ENCODE measurements at places on chromosomes 12 and 14.

DNA sequence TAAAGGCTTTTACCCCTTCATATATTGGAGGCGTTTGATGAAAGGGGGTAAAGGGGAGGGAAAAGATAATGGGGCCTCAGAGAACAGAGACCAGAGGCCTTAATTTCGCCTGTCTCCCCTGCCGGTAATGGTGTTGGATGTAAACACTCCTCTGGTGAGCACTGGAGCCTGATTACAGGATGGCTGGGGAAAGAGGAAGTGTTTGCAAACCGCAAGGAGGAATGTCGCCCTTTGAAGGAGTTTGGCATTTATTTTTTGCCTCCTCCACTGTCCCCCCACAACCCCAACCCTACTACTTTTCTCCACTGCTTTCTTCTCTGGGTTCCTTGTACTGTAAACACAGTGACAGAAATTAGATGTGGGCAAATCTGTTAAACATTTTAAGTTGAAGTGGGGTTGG, 211.9 kb upstream of the TBX3 start:
- no peak for DNase-seq

DNA sequence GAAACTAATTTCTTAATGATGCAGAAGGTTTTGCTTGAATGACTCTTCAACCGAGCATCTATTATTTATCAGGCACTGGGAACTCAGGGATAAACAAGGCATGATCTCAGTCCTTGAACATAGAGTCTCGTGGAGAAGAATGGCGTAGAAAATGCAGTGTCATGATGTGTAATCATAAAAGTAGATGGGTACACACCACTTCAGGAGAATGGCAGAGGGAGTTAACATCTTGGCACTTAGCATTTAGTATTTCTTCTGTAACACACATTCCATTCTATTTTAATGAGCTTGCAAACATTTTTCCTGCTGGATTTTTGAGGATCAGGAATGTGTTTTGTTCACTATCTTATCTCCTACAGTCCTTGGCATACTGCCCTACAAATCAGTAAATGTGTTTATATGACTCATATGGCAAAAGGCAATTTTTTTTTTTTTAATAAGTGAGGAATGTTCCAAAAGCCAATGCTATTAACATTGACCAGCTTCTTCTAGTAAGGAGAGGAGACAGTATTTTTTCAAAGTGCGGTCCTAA, 3.8 kb downstream of the TXNRD1 start:
- peak; percentile 93 for DNase-seq

DNA sequence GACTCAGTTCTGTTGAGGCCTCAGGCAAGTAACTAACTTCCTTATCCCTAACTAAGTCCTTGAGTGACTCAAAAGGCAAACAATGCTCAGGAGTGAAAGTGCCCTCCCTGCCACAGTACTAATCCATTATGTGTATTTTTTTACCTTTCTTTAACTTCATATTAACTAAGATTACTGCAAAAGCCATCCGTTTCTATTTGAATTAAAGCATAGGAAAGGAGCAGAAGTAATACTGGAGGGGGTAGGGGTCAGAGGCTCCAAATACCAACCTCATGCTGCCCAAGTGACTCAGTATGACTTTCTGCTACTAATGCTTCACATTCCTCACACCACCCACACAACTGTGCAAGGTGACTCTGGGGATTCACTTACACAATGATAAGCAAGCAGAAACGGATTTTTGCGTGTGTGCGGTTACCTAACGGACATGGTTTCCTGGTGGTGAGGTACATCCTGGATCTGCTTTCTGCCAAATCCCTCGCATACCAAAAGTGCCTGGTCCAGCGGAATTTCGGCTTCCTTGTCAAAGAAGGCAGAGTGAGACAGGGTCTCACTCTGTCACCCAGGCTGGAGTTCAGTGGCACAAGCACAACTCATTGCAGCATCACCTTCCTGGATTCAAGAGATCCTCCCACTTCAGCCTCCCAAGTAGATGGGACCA, 25.1 kb downstream of the MOK start:
- peak; percentile 81 for DNase-seq

DNA sequence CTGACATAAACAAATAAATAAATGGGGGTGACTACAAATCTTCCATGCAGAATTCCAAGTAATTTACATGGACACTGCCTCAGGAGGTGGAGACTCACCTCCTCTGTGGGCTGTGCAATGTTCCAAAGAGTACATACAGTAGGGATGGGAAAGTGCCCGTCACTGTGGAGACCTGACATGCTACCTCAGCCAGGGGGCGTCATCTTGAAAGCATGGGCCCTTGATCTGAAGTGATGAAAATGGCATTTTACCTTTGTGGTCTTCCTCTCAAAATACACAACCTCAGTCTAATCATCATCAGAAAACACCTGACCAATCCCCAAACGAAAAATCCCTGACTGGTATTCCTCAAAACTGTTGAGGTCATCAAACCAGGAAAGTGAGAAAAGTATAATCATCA, 48.4 kb downstream of the ANAPC7 start:
- no peak for DNase-seq

- peak; percentile 73 for DNase-seq
Observed at GRCh38 chr14:23829736-23830471, 123.7 kb upstream of the DHRS4 start.

DNA sequence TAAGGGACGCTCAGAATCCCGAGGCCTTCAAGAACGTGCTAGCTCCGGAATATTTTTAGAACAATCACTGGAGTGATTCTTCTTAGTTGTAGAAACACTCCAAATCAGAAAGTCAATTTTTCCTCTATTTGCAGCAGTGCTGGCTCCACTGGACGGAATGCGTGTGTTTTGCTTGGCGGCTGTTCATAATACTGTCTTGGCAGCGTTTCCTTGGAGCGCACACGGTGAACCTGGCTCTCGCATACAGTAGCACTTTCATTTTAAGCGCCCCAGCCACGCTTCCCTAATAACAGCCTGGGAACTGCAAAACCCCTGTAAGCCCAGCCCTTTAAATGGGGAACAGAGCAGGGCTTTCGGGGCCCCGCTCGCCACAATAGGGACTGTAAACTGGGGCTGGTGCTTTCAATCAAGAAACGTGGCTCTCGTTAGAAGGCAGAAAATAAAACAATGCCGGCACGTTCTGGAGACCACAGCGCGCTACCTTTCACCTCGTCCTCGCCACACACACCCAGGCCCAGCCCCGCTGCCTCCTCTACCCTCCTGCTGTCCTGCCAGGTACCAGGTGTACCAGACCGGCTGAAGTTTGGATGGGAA, 79.9 kb downstream of the BCL11B start:
- DNase-seq = peak; percentile 73

GRCh38 chr12:32062881-32063280, 43.8 kb upstream of the BICD1 start:
- DNase-seq = no peak

- DNase-seq = no peak
Observed at GRCh38 chr12:116897476-116897875, 13.3 kb upstream of the FBXW8 start.

- DNase-seq = no peak
Observed at GRCh38 chr12:131991816-131992430, 42.2 kb downstream of the EP400 start.

DNA sequence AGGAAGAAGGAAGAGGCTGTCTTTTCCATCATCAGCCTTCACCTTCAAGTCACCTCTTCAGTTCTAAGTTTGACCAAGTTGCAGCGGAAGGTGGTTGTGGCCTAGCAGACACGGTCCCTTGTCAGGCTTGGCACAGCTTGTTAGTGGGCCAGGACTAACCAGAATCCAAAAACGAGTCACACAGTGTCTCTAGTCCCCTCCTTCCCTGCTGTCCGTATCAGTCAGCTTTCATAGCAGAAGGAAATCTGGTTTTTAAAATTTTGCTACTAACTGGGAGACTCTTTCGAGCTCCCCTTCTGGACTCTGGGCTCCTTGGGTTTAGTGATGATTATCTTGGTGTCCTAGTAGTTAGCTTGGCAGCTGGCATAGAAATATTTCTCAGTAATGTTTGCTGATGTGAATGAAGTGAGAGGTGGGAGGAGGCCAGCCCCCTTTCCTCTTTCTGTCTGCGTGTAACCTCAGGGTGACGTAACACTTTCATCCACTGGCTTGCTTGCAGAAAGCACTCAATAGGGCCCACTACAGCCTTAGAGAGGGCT, 3.8 kb downstream of the ETV6 start:
- no peak for DNase-seq

DNA sequence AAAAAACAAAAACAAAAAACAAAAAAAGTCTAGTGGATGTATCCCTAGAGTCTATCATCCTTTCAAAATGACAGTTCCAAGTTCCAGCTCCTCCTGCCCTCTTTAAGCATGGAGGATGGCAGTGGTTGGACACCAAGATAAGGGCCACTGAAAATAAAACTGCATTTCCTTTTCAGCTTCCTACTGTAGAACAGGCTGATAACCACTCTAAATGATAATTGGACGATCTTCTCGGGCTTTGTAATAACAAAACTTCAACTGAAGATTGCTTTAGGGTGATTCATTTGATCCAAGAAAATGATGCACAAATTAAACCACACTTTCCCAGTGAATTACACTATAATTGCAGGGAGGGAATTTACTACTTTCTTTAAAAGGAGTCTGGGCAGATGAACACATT, 42.2 kb upstream of the CRACR2A start:
- no peak for DNase-seq

DNA sequence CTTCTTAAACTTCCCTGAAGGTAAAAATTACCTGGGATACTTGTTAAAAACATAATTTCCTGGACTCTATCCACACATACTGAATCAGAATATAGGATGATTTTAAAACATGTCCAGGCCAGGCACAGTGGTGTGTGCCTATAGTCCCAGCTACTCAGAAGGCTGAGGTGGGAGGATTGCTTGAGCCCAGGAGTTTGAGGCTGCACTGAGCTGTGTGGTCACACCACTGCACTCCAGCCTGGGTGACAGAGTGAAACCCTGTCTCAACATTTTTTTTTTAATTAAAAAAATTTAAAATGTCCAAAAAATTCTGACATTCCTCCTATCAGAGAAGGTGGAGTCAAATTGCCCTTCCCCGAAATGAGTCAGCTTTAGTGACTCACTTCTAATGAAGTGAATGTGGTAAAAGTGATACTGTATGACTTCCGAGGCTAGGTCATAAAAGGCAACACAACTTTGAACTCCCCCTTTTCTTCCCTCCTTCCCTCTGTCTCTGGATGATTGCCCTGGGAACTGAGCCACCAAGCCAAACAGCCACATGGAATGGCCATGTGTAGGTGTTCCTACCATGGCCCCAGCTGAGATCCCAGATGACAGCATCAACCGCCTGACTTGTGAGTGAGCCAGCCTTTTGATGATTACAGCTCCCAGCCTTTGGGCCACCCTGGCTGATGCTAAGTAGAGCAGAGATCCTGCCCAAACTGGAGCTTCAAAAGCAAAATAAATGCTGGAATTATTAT, 36.3 kb downstream of the LIMA1 start:
- DNase-seq = peak; percentile 90

DNA sequence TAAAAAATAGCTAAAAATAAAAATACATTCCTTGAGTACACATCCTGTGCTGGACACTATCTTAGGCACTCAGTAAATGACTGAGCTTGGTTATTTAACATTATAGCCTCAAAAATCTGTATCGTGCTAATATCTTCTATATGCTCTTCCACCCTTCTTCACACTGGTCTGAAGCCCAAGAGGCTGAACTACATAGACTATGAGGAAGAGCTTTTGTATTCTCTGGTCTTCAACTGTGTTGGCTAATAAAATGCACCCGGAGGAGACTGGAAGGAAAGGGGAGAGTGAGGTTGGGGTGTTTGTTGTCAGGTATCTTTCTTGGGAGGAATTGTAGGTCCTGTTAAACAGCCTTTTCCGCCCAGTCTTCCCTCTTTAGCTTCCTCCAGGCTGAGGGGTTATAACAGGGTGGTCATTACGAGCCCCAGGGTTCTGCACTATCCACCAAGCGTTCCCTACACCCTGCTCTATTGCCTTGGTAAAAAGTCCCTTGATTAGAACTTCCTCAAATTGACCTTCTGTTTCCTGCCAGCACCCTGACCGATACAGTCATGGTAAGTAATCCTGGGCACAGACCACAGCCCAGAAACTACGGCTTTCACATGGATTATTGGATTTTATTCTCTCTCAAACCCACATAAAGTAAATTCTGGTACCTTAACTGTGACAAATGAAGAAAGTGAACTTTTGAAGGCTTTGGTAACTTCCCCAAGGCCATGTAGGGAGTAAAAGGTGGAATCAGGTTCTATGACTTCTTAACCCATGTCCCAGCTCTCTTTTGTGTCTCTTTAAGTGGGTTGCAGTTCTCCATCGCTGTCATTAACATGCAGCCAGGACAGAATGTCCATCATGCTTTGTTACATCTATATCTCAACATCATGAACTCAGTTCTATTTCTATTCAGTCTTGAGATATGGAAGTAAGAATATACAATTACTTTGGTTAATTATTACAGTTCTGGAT, 71.3 kb downstream of the PTHLH start:
- no peak for DNase-seq

GRCh38 chr12:85156569-85156968, 120.4 kb downstream of the LRRIQ1 start:
- no peak for DNase-seq

GRCh38 chr12:104132351-104132956, 5.6 kb downstream of the NFYB start:
- no peak for DNase-seq

DNA sequence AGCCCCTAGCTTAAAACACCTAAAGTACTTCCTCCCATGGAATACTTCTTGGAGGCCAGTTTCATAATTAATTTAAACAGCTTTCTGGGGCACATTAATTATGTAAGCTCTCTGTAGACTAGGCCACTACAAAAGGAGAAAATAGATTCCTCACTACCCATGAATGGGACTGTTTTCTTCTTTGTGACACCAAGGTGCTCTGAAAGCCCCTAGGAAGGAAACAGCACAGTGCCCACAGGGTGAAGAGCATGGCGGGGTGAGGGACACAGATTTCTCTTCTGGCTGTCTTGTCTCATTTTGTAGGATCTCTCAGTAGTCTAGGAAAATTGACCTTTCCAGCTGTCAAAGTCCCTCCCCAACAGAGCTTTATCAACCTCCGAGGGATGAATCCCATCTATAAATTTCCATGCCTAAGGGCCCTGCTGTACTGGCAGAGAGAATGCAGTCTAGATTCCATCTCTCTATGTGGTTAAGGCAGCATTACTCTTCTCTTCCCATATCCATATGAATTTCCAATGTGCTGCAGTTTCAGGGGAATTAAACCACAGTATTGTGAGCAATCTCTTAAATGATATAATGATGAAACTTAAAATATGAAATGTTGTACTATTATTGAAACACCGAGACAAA, 183.6 kb upstream of the GRIP1 start:
- no peak for DNase-seq

- no peak for DNase-seq
Observed at GRCh38 chr12:31311634-31312258, 14.2 kb downstream of the SINHCAF start.

DNA sequence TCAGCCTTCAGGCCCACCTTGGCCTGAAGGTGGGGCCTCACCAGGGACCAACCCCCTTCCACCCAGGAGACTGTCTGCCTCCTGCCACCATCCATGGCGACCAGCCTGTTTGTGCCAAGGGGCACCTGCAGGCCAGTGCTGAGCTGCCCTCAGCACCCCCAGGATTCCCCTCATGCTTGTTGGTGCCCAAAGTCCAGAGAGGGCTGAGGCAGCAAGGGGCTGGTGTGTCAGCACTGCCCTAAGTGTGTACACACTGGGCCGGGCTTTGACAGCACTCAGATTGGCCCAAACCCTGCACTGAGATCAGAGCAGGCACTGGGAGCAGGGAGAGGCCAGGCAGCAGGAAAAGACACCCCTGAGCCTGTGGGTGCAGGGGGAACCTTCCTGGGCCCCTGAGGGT, 18.6 kb downstream of the SYNJ2BP start:
- no peak for DNase-seq

GRCh38 chr12:120252071-120252906, 13.2 kb downstream of the PXN start:
- DNase-seq = no peak

GRCh38 chr12:106187155-106187789, 48.5 kb upstream of the NUAK1 start:
- DNase-seq = no peak

GRCh38 chr12:50099302-50100008, 4.4 kb upstream of the GPD1 start:
- no peak for DNase-seq
